ENCODE measurements at places on chromosomes 7 and 10.

DNA sequence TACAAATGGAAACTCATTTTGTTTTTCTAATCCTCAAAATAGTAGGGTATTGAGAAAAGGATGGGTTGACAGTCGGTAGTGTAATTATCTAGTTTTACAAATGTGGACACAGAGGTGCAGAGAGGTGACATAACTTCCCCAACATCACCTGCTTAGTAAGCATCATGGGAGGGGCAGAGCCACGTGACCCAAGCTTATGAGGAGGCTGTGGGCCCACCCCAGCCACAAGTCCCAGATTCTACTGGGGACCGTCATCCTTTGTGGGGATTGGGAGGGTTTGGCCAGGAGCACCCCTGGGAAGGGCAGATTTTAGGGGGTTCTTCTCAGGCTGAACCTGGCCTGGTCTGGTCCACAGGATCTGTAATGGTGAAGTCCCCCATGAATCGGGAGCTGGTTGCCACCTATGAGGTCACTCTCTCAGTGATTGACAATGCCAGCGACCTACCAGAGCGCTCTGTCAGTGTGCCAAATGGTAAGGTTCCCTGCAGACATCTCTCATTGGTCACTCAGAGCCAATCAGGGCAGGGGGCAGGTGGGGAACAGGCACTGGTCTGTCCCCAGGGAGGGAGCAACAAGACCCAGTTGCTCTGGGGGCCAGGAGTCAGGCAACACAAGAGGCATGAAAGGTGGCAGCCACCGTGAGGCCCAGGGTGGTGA lies 23.6 kb upstream of the VSIR start:
- DNase-seq, result peak; percentile 30

DNA sequence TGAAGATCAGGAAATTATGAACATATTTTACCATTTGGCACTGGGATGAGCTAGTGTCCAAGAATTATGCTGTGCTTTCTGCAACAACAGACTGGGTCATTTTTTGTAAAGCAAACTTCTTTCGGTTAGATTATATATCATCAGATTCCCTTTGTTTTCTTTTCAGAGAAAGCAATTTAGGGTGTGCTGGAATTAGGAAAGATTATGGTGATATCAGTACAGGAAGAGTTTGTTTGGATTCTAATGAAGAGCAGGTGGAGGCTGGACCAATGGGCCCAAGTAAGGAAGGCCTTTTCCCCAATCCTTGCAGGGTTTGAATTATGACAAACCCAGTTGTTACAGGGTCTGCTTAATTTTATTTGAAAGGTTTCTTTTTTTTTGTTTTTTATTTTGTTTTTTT lies 1092.8 kb downstream of the KCNMA1 start:
- DNase-seq, result no peak

- no peak for DNase-seq
Observed at GRCh38 chr10:78433766-78434535, 400.3 kb downstream of the RPS24 start.

- DNase-seq, result no peak
Observed at GRCh38 chr10:21514129-21514817, 11.2 kb downstream of the SKIDA1 start.

DNA sequence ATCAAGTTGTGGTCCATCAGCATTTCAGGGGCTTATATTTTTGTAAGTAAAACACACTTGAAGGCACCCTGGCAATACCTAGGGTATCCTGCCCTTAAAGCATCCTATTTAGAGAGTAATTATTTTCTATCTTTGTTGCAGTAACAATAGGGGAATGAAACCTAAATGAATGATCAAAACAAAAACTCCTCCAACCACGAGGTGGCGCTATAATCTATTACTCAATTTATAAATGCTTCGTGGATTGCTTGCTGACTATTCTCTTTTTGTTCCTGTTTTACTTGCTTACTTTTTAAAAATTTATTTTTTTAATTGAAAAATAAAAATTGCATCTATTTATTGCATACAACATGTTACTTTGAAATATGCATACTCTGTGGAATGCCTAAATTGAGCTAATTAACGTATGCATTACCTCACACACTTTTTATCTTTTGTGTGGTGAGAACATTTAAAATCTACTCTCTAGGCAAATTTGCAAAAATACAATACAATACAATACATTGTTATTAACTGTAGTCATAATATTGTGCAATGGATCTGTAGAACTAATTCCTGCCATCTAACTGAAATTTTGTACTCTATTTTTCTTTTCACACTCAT lies 147.7 kb upstream of the BMPER start:
- peak; percentile 26 for DNase-seq

- DNase-seq, result no peak
Observed at GRCh38 chr7:158050978-158051651, 536.5 kb downstream of the PTPRN2 start.

- DNase-seq, result no peak
Observed at GRCh38 chr10:113626809-113627355, 37.0 kb downstream of the NRAP start.

DNA sequence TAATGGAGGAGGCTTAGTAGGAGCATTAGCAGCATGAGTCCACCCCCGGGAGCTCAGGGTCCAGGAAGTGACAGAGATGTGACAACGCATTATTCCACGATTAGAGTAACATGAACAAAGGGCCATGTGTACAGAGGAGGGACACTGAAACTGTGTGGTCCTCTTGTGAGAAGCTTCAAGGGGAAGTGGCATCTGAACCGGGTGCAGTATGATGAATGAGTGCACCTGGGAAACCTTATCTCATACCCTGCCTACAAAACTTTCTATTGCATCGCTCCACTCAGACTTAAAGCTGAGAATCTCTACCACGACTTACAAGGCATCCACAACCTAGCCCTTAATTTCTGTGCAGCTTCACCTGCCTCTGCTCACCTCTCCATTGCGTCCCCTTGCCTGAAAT lies 115.3 kb upstream of the AMPH start:
- DNase-seq, result no peak

- no peak for DNase-seq
Observed at GRCh38 chr10:61929555-61929954, 28.1 kb downstream of the ARID5B start.

- DNase-seq, result no peak
Observed at GRCh38 chr7:82616059-82616728, 172.6 kb upstream of the CACNA2D1 start.

DNA sequence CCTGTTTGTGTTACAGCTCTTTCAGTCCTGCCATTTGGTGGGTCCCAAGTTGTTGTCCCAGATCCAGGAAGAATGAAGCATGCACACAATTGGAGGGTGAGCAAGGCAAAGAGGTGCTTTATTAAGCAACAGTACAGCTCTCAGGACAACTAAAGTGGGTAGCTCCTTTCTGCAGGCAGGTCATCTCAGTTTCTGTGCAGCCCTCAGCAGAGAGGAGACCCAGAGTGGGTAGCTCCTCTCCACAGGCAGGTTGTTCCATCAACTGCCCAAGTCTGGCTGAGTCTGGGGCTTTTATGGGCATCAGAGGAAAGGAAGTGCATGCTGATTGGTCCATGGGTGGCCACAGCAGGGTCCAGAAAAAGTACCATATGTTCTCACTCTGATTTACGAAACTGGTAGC lies 624.5 kb downstream of the LRMDA start:
- no peak for DNase-seq

GRCh38 chr10:126201603-126202002 lies 186.7 kb downstream of the ADAM12 start:
- no peak for DNase-seq

- DNase-seq, result no peak
Observed at GRCh38 chr7:134155871-134156270, 28.7 kb downstream of the LRGUK start.

DNA sequence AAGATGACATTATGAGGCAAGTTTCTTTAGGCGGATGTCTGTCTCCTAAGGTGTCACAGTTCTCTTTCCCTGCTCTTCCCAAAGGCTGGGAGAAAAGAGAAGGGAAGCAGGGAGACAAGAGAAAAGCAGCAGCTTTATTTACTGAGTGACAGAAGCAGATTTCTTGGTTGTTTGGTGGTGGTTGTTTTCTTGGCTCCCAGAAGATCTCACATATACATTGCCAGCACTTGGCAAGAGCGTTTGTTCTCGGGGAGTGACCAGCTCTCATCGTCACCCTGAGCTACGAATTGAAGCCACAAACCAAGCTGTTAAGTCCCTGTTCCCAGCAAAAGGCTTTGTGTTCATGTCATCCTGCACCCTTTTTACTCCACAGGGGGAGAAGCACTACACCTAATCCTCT lies 11.4 kb downstream of the CDHR3 start:
- DNase-seq, result no peak

GRCh38 chr10:75001715-75002350 lies 109.6 kb upstream of the SAMD8 start:
- no peak for DNase-seq

DNA sequence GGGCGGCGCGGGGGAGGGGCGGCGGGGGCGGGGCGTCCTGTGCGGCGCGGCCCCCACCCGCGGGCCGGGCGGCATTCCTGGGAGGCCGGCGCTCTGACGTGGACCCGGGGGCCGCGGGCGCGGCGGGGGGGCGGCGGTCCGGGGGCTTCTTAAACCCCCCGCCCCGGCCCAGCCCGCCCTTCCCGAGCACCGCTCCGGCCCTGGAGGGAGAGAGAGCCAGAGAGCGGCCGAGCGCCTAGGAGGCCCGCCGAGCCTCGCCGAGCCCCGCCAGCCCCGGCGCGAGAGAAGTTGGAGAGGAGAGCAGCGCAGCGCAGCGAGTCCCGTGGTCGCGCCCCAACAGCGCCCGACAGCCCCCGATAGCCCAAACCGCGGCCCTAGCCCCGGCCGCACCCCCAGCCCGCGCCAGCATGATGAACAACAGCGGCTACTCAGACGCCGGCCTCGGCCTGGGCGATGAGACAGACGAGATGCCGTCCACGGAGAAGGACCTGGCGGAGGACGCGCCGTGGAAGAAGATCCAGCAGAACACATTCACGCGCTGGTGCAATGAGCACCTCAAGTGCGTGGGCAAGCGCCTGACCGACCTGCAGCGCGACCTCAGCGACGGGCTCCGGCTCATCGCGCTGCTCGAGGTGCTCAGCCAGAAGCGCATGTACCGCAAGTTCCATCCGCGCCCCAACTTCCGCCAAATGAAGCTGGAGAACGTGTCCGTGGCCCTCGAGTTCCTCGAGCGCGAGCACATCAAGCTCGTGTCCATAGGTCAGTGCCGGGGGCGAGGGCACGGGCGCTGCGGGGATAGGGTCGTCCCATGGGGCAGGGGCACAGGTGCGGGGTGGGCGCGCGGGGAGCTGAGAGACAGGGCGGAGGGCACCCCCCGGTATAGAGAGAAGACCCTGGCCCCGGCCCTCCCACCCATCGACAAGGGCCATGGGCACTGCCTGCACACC lies at the start of gene FLNC:
FLNC (plus strand) TSS at position 176 of the 947 bp plus-strand sequence; CDS start at position 408, 232 bp downstream.
- DNase-seq, result peak; percentile 30

DNA sequence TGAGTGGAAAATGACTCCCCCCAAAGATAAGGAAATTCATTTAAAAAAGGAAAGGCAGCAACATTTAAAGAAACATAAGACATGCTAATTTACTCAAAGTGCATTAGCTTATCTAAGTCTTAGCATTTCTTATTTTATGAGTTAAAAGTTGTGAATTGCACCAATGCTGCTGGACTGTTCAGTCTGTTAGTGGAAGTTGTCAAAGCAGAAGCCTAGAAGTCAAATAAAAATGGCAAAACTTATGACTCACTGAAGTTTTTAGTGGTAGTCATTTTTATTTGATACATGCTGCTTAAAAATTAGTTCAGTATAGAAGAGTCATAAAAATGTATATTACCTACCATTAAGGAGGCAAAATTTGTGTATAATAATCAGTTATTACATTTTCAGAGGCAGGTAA lies 90.8 kb upstream of the FGL2 start:
- DNase-seq, result no peak

GRCh38 chr7:50292165-50292757 lies 12.3 kb upstream of the IKZF1 start:
- no peak for DNase-seq

DNA sequence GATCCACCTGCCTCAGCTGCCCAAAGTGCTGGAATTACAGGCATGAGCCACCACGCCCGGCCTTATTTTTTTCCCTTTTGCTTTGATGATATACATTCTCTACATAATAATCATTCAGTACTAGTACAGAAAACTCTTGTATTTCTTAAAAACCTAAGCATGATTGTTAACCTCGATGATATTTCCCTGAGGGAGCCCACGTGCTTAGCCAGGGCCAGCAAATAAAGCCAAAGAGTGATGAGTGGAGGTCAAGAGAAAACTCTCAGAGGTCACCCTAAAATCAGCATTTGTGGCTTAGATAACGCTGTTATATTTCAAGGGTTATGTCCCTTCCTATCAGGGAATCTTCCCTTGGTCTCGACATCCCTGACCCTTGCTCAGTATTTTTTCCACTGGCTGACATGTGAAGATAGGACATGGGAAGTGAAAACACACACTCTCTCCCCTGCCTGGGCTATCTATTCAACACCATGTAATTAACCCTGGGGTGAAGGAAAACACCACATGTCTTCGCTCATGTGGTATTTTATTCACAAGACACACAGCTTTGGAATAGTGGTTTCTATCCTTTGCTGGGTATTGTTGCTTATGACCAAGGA lies 12.6 kb downstream of the FAM200A start:
- no peak for DNase-seq

GRCh38 chr10:12730809-12731519 lies 270.5 kb downstream of the CCDC3 start:
- no peak for DNase-seq

DNA sequence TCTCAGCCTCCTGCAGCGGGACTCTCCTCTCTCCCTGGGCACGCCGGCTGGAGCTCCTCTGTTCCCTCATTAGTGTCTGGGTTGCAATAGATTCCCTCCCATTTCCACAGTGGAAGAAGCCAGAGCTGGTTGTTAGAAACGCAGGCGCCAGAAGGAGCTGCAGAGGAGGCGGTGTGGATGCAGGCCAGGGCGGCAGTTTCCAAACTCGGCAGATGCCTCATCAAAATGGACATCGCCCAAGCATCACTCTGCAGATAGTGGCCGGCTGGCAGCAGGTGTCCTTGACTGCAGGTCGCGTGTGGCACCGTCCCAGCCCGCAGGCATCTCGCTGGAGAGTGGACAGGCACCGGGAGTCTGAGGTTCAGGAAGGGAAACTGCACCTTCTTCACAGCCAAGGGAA lies 201.8 kb downstream of the TCERG1L start:
- DNase-seq, result no peak

- no peak for DNase-seq
Observed at GRCh38 chr10:11605807-11606408, 5.5 kb downstream of the USP6NL start.

- DNase-seq, result no peak
Observed at GRCh38 chr7:85699482-85699881, 512.6 kb upstream of the SEMA3D start.

DNA sequence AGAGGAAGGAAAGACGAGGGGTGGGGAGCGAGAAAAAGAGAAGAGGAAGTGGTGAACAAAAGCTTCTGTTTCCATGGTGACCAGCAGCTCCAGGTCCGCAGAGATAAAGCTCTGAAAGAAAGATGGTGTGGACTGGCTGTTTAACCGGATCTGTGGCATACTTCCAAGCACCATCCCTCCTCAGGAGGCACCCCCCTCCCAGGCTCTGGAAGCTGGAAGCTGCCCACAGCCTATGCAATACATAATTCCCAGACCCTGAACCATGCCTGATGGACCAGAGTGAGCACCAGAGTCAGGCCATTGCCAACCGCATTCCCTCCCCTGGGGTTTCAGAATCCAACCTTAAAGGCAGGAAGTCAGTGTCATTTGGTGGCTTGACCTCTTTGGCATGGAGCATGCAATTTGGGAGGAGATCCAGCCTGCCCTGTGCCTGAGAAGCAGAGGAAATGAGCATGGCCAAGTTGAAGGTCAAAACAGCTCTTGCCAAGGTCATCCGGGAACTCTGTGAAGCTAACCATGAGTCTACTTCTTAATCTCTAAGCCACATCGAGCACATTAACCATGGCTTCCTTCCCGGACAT lies 22.2 kb upstream of the CPXM2 start:
- DNase-seq, result no peak

Measured in stimulated activated naive CD8-positive, alpha-beta T cell treated with anti-CD3 and anti-CD28 coated beads, Interleukin-15, Interleukin-2, amounts not matched to agents 100 U/mL and 50 U/mL, for 24 hours (primary cell).